ENCODE measurements at places on chromosomes 11 and 22.

DNA sequence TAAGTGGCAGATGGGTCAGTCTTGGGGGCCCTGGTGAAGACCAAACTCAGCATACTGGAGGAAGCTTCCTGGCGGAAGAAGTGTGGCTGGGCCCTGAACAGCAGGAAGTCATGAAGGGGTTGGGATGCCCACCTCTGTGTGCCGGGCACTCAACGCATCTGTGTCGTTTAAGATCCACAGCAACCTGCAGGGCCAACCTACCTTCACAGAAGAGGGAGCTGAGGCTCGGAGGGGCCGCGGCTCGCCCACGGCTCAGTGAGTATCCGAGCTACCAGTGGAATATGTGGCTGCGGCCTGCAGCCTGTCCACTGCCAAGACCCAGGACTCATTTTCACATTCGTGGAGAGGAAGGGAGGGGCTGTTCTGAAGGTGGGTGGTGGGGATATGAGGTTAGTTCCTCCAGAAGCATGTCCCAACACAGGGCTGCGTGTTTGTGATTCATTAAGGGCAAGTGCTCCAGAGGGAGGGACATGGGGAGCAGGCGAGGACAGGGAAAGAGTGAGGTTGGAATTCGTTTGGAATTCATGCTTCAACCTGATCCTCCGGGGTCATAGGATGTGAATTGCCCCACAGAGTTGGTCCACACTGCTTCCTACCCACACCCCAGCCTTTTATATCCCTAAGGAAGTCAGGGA lies 99.6 kb downstream of the MPPED1 start:
- DNase-seq, result no peak

- DNase-seq, result no peak
Observed at GRCh38 chr11:66789097-66789890, 53.9 kb upstream of the RCE1 start.

GRCh38 chr11:5737091-5737490 lies 843 bp downstream of the OR56B1 start:
- no peak for DNase-seq

GRCh38 chr11:73317373-73317772 lies 9.3 kb downstream of the ARHGEF17 start:
- no peak for DNase-seq

DNA sequence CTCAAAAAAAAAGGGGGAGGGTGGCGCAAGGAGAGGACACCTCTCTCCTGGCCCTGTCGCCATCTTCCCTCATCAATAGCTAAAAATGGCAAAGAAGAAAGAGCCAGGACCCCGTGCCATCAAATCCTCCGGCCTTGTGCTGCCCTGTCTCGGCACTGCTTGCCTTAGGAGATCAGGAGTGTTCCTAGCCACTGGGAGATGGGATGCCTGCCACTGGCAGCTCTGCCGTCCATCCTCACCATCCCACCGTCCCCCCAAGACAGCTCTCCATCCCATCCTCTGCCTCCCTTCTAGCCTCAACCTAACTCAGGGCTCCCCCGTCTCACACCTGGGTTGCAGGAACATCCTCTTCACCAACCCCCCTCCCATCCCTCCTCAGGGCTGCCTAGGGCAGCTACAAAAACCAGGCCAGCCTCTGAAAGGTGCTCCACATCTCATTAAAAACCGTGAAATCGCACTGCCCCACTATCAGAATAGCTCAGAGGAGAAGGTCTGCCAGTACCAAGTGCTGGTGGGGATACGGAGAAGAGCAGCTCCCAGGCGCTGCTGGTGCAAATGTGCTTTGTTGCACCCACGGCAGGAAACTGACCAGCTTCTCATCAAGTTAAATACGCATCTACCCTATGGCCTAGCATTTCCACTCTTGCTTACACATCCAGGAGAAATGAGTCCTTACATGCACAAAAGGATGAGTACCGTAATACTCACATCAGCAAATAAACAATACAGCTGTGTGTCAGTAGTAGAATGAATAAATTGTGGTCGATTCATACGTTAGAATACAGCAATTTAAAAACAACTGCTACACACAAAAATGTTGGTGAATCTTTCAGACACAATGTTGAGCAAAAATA lies 31.7 kb upstream of the GCAT start:
- DNase-seq, result no peak

- DNase-seq, result no peak
Observed at GRCh38 chr22:37502342-37503182, 16.4 kb upstream of the MFNG start.

DNA sequence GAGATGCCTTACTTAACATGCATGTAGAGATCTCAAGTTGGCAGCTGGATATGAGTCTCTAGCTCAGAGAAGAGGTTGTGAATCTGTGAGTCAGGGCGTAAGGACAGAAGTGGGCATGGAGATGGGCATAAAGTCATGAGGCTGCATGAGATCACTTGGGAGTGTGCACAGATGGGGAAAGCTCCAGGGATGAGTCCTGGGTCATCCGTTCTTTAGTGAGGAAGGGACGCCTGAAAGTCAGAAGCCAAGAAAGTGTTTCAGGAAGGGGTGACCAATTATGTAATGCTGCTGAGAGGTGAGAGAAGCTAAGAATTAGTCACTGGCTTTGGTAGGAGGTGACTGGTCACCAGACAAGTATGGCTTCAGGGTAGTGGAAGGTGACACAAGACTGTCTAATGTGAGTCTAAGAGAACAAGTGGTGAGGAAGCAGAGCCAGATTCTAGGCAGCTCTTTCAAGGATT lies 6.7 kb downstream of the ACP2 start:
- DNase-seq, result no peak

DNA sequence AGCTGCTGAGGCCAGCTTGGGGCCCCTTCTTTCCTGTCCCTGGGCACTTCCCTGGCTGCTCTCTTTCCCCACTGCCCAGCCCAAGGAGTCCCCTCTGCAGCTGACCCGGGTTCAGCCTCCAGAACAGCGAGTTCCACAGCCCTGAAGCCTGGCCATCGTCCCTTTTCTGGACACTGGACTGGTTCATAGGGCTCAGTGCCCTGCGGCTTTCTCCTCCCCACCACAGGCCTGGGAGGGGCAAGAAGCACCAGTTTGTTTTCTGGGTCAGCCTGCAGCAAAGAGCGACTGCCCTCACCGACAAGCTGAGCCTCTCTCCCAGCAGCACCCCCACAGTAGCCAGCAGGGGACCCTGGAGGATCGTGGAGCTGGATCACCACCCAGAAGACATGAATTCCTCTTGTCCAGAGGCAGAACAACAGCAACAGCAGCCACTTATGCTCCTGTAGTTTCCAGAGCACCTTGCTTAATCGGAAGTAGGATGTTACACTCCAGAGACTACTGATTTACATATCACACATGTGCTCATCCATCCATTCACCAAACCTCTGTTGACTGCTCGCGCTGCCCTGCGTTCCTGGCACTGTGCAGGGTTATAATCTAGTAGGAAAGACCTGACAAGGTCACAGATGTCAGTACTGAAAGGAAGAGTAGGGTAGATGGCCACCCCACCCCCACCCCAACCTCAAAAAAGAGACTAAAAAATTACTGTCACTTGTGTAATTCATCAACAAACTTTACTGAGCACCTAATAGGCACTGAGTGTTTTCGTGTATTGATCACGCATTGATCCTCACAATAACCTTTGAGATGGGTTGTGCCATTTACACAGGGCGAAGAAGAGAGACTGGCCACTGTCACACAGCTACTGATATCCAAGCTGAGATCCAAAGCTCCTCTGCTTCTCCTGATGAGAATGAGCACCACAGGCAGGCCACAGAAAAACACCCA lies 13.0 kb upstream of the CXCR5 start:
- no peak for DNase-seq

All from glutamatergic neuron (in vitro differentiated cells).